ENCODE measurements at places on chromosomes 12 and 14.

DNA sequence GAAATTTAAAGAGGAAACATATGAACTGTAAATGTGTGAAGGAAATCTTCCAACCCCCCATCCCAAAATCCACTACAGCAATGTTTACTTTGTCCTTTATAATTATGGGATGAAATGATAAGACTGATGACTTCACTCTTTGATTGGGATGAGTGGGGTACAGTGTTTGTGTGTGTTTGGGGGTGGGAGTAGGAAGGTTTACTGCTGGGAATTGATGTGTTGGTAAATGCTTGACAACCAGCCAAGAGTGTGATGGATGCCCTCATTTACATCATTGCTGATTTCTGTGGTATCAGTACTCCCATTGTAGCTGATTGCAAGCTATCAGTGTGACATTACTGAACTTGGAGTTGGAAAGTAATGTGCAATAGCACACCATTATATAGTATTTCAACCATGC, 90.9 kb downstream of the KCNMB4 start:
- DNase-seq: no peak

DNA sequence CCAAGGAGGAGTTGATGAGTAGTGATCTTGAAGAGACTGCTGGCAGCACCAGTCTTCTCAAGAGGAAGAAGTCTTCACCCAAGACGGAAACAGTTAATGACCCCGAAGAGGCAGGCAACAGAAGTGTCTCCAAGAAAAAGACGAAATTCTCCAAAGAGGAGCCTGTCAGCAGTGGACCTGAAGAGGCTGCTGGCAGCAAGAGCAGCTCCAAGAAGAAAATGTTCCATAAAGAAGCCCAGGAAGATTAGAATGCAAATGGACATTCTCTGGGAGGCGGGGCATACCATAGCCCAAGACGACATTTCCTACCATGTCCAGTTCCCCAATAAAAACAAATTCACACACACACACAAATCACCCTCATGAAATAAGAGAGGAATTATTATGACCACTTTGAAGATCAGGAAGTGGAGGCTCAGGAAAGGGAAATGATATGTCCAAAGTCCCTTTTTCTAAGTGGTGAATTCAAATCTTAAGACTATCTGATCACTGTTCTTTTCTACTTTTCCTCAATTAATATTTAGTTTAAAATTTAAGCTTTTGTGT, 131.8 kb downstream of the PAWR start:
- DNase-seq: no peak

DNA sequence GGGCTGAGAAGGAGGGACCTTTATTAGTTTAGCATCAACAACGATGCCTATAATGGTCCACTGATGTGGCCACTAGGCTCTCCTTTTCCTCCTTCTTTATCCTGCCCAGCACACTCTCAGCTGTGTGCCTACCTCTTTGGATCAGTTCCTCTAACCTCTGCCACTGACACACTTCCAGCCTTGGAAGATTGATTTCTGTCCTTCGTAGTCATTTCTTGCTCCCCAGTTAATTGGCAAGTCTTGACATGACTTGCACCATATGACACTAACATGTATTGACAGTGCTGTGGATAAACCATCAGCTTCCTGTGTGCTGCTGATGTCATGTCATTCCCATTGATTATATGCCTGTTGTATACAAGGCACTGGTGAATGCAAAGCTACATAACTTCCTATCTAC, 90.2 kb upstream of the PLEKHG7 start:
- no peak for DNase-seq

DNA sequence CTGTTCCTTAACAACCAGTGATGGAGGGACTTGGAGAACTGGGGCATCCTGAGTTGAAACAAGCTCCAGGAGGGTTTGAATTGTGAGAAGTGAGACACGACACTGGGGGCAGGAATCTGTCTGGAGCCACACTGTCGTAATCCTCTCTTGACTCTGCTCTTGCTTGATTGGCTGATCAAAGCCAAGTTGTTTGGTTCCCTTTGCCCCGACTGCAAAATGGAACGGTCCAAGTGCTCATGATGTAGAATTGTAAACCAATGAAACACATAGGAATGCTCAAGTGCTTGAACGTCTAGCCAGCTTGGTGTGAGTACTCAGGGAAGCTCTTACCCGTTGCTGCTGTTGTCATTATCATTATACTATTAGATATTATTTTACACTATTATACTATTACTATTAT, 98.1 kb downstream of the TMEM132C start:
- no peak for DNase-seq

DNA sequence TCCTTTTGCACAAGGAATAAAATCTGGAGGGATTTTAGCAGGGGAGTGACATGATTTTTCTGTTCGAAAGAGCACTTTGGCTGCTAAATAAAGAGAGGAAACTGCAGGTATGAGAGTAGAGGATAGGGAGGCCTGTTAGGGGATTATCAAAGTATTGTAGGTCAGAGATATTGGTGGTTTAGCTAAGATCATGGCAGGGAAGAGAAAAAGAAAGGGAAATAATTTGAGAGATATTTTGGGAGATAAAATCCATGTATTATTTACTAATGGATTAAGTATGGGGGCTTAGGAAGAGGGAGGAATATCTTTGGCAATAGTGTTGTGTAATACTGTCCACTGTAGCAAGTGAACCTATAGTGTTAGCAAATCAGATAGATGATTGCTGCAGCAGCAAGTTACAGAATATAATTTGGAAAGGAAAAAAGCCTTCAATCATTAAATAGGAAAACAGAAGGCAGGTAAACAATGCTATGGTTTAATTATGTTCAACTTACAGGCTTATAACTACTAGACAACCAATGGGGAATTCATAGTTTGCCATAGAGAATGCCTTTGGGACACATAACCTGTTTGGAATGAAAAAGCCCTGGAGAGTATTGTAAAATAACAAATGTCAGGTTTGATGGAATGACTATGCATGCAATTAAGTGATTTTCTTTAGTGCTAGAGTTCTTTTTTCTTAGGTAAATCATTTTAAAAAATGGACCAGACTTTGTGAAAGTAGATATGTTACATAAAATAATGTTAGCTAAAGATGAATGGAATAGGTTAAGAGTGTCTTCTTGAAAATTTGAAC, 50.5 kb downstream of the ADIPOR2 start:
- DNase-seq: no peak

- no peak for DNase-seq
These were observed 22.9 kb downstream of the VDR start for GRCh38 chr12:47881826-47882427.

DNA sequence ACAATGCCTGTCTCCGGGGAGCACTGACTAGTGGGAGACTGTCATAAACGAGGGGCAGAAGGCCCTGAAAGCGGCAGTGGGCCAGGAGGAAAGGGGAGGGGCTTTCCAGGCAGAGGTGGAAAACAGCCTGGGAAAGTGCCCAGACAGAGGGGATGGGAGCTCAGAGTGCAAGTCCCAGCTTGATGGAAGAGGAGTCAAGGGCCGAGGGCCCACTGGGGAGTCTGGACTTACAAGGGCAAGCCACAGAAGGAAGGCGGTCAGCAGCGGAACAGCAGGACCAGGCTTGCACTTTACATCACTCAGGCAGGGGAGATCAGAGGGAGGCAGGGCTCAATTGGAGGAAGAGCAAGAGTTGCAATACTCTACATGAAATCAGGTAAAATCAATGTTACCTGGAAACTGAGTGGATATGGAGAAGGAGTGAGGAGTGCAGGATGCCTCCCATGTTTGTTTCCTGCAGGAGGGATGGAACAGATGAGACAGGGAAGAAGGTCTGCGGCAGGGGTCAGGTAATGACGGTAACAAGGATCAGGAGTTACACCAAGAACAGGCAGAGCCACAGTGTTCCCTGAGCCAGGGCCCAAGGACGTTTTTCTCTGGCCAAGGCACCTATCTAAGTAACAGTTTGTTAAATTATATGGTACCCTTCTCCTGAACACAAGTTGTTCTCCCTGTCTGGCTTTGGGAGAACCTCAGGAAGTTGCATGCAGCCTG, 23.8 kb downstream of the PXN start:
- DNase-seq: no peak

- peak; percentile 51 for DNase-seq
These were observed 54.1 kb downstream of the PLXNC1 start for GRCh38 chr12:94202245-94203180.

- DNase-seq: no peak
These were observed 800.2 kb downstream of the FSCB start for GRCh38 chr14:43706900-43707299.

DNA sequence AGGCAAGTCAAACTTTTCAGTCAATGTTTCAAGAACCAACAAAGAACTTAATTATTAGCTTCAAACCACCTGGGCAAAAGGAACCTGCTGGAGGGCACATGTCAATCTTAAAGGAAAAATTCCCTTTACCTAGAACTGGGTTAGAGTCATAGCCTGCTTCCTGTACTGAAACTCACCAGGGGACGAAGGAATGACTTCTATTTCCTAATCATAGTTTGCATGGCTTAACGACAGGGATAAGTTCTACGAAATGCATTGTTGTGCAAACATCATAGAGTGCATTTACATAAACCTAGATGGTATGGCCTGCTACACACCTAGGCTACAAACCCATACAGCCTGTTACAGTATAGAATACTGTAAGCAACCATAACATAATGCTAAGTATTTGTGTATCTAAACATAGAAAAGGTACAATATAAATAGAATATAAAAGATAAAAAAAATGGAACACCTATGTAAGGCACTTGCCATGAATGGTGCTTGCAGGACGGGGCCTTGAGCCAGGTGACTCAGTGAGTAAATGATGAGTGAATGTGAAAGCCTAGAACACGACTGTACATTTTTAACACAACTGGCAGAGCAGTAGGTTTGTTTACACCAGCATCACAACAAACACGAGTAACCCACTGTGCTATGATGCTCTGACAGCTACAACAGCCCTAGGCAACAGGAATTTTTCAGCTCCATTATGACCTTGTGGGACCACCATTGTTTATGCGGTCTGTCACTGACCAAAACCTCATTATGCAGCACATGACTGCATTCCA, 234.9 kb upstream of the CAND1 start:
- DNase-seq: no peak

- DNase-seq: no peak
These were observed 158.3 kb downstream of the ADGRD1 start for GRCh38 chr12:131112021-131112420.

DNA sequence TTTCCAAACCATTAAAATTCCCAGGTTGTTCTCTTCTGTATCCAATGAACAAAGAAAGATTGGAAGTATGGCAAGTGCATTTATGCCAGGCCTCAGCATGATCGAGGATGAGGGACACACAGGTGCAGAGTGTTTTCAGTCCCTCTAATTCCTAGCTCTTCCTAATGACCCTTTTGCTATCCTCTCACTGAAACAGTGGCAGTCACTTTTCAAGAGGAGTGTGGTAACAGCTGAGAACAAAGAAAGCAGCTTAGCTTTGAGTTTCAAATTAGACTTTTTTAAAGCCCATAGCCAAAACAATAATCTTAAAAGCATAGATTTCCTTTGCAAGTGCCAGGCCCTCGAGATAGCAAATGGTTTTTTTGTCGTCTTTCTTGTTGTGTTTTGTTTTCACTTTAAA, 110.8 kb downstream of the KCNH5 start:
- DNase-seq: no peak

- no peak for DNase-seq
These were observed 30.3 kb upstream of the BTG1 start for GRCh38 chr12:92175961-92176360.

GRCh38 chr12:25347716-25348592, 97.2 kb upstream of the KRAS start:
- no peak for DNase-seq

GRCh38 chr14:58659846-58660245, 22.1 kb downstream of the DACT1 start:
- DNase-seq: no peak

- peak; percentile 54 for DNase-seq
These were observed 1.6 kb downstream of the VDR start for GRCh38 chr12:47903151-47903611.

DNA sequence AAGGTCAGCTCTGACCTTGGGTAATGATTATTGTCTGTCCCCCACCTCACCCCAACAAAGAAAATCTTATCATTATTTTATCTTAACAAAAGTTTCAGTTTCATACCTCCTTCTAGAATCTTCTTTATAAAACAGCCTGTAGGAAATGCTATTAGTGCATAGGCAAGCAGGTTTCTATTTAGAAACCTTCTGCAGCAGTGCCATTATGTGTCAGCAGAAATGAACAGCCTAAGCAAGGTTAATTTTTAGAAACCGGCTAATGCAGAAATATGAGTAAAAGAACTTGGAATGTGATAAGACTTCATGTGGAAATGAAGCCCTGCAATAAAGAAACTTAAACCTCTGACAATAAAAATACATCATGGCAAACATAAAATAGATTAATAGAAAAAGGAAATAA, 814.4 kb downstream of the FSCB start:
- DNase-seq: no peak

DNA sequence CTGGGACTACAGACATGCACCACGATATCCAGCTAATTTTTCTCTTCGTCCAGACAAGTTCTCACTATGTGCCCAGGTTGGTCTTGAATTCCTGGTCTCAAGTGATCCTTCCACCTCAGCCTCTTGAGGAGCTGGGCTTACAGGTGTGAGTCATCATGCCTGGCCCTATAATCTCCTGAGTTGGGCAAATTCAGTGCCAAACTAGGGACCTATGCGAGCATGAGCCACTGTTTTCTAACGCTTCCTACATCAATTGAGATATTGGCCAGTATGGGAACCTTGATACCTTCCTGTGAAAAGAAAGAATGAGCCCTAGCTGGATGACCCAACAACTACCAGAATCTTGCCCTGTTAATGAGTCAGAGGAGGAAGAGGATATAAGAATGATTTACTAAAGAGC, 585.2 kb downstream of the C12orf50 start:
- DNase-seq: no peak

DNA sequence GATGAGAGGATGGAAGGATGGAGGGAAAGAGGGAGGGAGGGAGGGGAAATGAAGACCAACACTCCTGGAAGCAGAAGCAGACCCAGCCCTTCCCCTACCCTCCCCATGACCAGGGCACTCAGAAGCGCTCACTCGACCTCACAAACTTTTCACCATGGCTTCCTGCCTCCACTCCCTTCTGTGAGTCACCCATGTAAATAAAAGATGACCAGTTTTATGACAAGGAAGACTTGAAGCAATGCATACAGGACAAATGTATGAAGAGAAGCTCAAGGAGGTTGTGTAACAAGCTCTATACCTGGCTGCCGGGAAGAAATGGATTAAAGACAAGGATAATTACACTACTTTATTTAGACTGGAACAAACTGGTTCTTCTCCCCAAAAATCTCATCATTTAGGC, 63.8 kb downstream of the CDC42BPB start:
- no peak for DNase-seq

DNA sequence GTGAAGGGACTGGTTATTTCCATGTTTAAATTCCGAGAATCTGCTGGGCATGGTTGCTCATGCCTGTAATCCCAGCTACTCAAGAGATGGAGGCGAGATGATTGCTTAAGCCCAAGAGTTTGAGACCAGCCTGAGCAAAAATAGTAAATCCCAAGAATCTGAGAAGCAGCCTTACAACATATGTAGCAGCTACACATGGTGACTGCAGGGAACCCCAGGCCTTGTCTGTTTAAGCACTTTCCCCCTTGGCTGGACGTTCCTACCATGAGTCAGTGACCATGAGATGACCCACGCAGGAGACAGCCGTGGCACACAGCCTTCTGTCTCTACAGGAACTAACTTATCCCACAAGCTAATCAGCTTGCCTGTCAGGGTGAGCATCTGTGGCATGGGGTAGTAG, 5.5 kb upstream of the SLC24A4 start:
- no peak for DNase-seq
